ENCODE measurements at places on chromosomes 3 and 15.

GRCh38 chr3:74023395-74023794 is 398.7 kb upstream of the PDZRN3 start:
- no peak for DNase-seq

DNA sequence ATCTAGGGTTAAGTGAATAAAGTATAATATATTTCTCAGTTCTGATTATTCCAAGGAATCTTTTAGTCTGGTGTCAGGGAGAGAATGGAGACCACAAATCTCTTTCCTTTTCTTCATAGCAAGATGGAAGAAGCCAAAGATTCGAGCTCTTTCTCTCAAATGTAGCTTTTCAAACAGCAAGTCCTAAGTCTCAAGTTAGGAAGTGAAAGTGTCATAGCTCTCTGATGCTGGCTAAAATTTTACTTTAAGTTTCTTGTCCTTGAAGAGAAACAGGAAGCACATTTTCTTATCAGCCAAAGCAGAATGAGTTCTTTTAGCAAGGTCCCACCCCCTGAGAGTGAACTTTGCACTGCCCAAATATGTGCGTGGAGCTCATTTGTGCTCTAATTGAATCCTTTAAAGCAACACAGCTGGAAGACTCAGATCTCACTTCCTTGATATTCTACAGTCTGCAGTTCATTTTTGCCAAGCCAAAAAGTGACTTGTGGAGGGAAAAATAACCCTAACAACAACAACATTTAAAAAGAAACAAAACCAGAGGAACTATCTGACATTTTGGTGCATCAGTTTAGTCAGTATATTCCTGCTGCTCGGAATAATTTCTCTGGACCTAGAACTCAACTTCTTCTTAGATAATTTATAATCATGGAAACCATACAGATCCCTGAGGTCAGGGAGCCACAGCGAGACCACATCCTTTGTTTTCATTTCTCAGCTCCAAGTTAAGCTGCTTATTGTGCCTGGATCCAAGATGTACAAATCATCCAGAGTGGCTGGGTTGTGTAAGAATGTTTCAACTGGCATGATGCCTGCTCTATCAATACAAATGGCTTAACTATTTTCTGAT is 238.7 kb upstream of the P2RY1 start:
- no peak for DNase-seq

- no peak for DNase-seq
Measured at GRCh38 chr15:93708724-93709445, 522.5 kb upstream of the MCTP2 start.

GRCh38 chr3:59816312-59816711 is 766.5 kb upstream of the CFAP20DC start:
- no peak for DNase-seq

- no peak for DNase-seq
Measured at GRCh38 chr3:69092030-69092516, 7.3 kb downstream of the ARL6IP5 start.

- DNase-seq: no peak
Measured at GRCh38 chr3:55556619-55557537, 69.8 kb upstream of the WNT5A start.

DNA sequence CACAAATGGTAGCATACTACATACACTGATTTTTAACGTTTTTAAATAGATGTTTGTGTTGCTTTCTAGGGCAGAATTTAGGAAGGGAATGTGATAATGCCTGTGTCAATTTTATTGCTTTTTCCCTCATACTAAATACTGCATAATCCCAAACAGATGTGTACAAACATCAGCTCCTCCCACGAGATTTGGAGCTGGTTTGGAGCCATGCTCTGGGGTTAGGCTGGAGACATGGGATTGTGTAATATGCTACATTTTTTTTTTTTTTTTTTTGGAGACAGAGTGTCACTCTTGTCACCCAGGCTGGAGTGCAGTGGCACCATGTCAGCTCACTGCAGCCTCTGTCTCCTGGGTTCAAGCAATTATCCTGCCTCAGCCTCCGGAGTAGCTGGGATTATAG is 80.1 kb downstream of the EBLN2 start:
- DNase-seq: no peak

GRCh38 chr3:69665026-69665737 is 74.1 kb upstream of the MITF start:
- no peak for DNase-seq

DNA sequence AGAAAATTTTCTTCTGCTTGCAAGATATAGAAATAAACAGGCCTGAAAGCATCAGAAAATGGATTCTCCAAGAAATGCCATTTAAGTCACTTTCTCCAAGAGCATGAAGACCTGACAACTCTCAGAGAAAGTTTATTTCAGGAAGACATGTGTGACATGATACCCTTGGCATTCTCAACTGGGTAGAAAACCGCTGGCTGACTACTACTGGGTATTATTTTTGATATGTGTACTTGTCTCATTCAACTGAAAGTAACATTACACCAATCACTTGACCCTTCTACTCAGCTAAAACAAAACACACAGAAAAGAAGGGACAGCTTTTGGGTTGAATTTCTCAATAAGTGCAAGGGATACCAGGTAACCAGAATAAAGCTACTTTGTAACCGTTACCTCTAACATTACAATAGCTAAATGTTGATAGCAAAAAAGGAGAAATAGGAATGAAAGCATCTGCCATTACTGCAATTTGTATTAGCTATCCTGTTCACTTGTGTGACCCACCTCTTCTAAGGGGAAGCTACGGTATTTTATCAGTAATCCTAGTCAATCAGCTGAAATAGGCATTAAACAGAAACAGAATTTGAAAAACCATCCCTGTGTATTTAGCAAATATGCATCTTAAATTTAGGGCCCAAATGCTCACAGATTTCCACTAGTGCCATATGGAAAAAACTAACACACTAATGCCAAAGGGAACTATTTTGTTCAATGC is 7.3 kb downstream of the TRA2B start:
- DNase-seq: no peak

- DNase-seq: no peak
Measured at GRCh38 chr15:83578691-83579090, 75.2 kb upstream of the ADAMTSL3 start.

GRCh38 chr3:5255404-5256344 is 68.2 kb downstream of the EDEM1 start:
- no peak for DNase-seq

- DNase-seq: no peak
Measured at GRCh38 chr3:100316641-100317069, 17.9 kb upstream of the NIT2 start.

DNA sequence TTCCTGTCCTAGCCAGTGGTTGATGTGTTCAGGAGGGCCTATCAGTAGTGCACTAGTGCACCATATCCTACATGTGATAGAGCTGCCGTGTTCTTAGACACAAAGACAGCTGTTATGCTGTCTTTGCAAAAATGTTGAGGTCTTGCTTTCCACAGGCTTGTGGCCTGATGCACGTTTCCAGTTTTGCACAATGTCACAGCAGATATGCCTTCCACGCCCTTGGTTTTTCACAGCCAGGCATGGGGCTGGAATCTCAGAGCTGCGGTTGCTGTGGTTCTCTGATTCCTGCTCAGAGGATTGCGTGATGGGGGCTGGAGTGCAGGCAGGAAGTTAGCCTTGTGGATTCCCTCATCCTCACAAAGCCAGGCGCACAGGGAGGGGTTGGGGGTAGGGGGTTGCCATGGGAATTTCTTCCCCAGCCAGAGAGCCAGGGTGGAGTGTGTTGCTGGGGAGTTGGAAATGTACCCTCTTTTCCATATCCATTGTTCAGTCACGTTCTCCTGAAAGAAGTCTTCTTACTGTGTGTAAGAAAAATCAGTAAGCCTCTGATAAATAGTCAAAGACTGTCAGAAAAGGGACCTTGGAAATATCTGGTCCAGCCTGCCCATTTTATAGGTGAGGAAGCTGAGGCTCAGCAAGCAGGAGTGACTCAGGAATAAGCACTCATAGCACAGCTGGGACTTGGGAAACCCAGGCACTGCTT is 79.4 kb downstream of the SMAD3 start:
- DNase-seq: no peak

DNA sequence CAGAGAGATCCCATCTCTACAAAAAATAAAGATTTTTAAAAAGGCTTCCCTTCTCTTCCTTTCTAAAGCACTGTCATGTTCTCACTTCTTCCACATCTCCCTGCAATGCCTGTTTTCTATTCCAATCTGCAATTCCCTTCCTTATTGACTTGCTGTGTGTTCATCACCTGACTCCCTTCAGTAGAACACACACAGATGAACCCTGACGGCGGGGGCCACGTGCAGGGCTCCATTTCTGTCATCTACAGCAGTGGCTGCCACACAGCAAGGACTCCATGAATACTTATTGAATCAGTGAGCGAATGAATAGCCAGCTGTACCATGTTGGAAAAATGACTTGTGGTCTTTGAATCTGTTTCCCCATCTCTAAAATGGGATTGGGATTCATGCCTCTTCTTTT is 26.1 kb downstream of the BHLHE40 start:
- DNase-seq: no peak

- DNase-seq: no peak
Measured at GRCh38 chr15:61685971-61686370, 374.3 kb downstream of the VPS13C start.

- DNase-seq: no peak
Measured at GRCh38 chr3:185279587-185280138, 25.8 kb upstream of the EHHADH start.

DNA sequence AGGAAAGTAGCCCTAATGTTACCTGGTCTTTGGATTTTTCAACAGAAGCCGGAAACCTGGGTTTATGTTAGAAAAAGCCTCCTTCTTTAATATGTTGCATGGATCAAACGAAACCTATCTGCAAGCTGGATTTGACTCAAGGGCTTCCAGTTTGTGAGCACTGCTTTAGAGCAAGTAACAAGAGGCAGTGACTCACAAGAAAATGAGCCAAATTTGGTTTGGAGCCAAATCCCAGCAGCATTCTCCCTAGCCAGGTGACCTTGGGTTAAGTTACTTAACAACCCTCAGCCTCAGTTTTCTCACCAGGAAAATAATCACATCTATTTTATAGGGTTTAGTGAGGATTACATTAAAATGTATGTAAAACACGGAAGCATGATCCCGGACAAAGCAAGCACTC is 215.2 kb upstream of the PRICKLE2 start:
- DNase-seq: no peak

GRCh38 chr3:23904545-23904944 is 12.2 kb downstream of the NKIRAS1 start:
- DNase-seq: no peak

DNA sequence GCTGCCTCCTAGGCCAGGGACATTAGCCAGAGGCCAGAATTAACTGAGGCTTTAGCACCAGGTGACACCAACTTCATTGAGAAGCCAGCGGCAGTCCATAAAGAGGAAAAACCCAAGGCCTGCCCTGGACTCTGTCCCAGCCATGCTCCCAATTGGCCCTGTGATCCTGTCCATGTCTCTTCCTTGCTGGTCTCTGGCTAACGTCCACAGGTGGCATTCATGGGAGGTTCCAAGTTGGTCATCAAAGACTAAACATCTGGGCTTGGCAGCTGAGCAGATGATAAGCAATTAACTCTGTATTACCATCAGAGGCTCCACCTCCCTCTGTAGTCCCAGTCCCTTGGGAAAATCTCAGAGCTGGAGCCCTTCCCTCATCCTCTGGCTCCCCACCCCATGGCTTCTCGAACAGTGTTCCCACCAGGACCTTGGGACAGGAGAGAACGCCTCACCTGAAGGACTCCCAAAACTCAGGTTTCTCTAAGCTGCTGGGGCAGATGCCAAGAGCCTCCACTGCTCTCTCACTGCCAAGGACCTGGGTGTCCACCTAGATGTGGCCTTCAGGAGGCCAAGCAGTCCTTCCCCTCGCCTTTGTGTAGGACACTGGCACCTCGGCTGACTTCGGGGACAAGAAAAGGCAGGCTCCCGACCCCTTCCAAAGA is 40.4 kb downstream of the GOLGA6A start:
- no peak for DNase-seq

DNA sequence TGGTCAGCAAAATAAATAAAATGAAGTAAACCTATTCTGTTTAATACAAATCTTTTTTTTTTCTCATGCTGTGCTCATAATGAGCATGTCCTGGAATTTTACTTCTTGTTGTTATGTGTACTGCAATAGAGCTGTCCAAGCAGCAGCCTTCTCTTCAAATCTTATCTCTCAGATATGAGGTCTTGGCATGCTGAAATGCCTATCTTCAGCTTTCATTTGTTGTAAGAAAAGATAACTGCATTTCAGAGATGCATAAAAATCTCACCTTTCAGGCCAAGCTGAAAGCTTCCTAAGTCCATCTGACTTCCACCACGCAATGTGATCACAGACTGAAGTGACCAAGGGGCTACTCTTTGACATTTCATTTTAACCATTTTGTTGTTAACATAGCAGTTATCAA is 43.5 kb upstream of the LRRC3B start:
- DNase-seq: no peak

DNA sequence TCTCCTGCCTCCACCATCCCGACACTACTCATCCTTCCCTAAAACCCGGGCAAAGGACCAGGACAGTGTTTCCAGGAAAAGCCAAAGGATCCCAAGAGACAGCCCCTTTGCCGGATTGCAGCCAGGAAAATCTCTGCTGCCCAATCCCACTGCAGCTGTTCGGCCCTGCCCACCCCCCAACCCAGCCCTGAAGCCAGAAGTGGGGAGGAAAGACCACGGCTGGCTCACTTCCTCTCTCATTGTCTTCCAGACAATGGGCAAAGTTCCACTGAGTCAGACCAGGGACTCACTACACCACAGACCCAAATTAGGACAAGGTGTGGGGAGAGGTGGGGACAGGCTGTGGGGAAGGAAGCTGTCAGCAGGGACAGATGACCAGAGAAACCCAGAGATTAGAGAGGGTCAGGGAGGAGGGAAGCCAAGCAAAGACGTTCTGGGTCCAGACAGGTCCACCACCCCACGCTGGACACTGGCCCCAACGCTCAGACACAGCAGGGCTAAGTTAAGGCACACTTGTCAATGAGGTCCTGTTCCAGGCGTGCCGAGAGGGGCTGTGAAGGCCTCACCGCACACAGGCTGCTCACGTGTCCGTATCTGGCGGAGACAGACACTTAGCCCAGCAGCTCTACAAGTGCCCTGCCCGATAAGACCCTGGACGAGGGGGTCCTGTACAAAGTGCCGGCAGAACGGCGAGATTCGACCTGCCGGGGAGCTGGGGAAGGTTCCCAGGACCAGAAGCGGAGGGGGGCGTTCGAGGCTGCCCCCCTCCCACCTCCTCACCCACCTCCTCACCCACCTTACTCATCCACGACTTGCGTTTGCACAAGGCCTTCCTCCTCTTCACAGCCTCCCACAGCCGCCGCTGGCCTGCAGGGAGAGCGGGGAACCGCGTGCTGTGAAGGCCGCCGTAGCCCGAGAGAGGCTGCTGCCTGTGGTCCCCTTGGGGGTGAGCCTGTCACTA is 21.9 kb downstream of the TNK2 start:
- DNase-seq: no peak

GRCh38 chr3:44981220-44981619 is 5.2 kb downstream of the EXOSC7 start:
- no peak for DNase-seq

DNA sequence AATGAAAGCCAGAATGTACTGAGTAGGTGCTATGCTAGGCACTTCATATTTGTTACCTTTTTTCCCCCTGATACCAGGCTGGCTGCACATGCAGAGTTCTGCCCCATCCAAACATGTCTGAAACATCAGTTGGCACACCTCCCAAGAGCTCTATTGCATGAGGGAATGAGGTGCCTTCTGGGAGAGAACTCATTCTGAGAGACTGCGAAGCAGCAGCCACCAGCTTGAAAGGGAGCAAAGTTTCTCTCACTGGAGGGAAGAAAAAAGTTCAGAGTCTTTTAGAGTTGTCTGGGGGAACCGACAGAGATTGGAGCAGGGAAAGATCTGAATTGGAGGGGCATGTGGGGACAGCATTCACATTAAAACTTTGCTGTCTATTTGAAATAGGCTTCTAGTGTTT is 84.1 kb downstream of the AGBL1 start:
- no peak for DNase-seq
